ENCODE measurements at places on chromosomes 3 and 15. TPM values are rescaled to one million over a fixed set of nuclear protein-coding genes. Genes with fewer than 3 reads are reported as not detected.

Gene RPSA
- 2,731 TPM for total RNA-seq

Gene MASP1
- total RNA-seq = not detected

Gene CTXN2
- 0.05 TPM for total RNA-seq

Gene SPINK8
- total RNA-seq = not detected

Gene CBLB
- 14.7 TPM for total RNA-seq

Gene GOLGA8T
- total RNA-seq = 1.7 TPM

Gene ZNF385D
- total RNA-seq = 0.05 TPM

Gene CYP8B1
- not detected for total RNA-seq

Gene CRYGS
- total RNA-seq = 0.85 TPM

Gene ZNF502
- 1.3 TPM for total RNA-seq

Gene EFCC1
- total RNA-seq = 0.03 TPM

Gene KLF15
- 0.08 TPM for total RNA-seq

Gene IL20RB
- total RNA-seq = 0.91 TPM
